NCI-H146 (cell line): ENCODE measurements at places on chromosomes 6 and 20.
A peak's percentile ranks its signal among the peaks of the same experiment; 100 is the strongest.

- DNase-seq: peak; percentile 94
Observed at GRCh38 chr6:16059496-16059895, 69.4 kb upstream of the MYLIP start.

DNA sequence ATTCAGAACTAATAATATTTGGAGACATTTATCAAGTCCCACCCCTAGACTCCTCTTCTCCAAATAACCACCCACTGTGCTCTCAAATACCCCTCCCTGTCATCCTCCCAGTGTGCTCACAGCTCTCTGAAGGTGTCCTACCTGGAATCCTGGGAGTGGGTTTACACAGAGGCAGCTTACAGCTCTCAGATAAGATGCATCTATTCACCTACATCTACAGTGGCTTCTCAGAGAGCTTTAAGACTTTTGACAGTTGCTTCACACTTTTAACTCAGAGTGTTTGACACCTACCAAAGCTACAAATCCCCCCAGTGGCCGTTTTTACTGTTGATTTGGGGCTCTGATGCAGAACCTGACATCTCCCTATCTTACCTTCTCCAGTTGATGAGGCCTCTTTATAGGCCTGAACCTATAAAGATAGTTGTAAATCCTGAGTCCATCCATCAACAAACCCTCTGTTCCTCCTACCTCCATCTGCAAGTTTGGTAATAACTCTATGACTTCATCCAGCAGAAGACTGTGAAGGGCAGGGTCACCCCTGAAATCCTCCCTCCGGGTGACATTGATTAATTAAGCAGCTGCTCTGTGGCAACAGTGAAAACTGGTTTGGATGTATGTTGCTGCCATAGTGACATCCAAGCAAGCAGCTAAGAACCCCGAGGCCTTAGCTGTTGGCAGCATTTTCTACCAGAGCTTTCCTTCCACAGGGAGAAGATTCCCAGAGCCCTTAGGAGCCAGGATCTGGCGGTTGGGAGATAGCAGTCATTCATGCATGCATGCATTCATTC lies 226.1 kb upstream of the RREB1 start:
- DNase-seq: peak; percentile 36

GRCh38 chr6:11398451-11399326 lies 138.9 kb upstream of the TMEM170B start:
- DNase-seq: no peak

GRCh38 chr6:6556738-6557503 lies 31.6 kb upstream of the LY86 start:
- DNase-seq: peak; percentile 11

- no peak for DNase-seq
Observed at GRCh38 chr6:23879816-23880215, 246.2 kb upstream of the NRSN1 start.

- DNase-seq: no peak
Observed at GRCh38 chr6:72446430-72446829, 175.4 kb upstream of the KCNQ5 start.

DNA sequence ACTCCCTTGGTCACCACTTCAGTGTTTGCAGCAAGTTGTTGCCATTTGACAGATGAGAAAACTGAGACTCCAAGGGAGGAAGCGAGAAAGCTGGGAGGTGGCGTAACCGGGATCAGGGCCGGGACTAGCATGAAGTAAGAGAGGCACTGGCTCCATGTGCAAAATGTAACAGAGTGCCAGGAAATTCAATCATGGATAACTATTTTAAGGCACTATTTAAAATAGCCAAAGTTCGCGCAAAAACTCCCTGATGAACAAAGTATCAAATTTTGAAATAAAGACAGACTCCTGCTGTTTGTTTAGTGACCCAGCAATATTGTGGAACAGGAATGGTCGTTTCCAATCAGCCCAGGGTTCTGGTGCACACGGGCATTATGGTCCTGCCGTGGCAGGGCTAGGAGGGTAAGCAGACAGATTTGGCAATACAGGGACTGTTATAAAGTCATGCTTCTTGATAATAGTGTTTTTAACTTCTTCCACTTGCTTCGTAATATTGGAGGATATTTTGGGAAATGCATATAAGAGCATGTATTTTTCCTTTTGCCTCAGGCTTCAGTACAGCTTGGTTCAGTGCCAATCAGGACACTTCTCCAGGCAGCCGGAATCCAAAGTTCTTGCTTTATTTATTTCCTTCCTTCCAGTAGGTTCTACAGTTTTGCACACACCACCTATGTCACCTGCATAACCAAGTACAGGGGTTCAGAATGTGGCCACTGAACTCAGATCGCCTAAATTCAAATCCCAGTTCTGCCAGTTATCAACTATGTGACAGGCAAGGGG lies 141.6 kb downstream of the EYA2 start:
- no peak for DNase-seq

GRCh38 chr20:57943291-57943690 lies 233.5 kb upstream of the PMEPA1 start:
- no peak for DNase-seq

- no peak for DNase-seq
Observed at GRCh38 chr6:169362501-169363121, 109.0 kb upstream of the THBS2 start.

- DNase-seq: no peak
Observed at GRCh38 chr6:16583144-16583762, 178.0 kb downstream of the ATXN1 start.

- no peak for DNase-seq
Observed at GRCh38 chr20:62320581-62321354, 18.0 kb downstream of the ADRM1 start.

- no peak for DNase-seq
Observed at GRCh38 chr6:132511210-132511830, 1.6 kb downstream of the STX7 start.

DNA sequence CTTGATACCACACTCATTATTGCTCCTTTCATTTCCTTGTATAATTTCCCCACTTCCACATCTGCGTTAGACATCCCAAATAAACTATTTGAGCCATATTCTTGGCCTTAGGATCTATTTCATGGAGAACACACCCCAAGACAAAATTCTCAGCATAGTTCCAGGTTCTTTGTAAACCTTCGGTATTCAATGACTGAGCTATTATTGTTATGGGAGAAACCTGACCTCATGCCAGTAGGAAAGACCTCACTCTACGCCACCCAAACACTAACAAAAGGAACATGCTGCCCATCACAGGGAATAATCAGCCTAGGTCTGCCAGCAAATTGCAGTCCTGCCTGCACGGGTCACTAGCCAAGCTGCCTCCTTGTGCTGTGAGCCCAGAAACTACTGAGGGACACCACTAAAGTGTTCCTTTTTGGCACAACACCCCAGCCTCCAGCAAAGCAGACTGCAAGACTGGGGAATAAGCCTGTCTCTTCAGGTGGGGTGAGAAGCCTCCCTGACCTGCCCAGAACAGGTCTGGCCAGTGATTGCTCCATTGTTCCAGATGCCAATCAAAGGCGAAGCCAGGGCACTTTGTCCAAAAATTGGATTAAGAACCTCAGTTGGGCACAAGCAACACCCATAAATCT lies 371.8 kb downstream of the MAFB start:
- DNase-seq: no peak

DNA sequence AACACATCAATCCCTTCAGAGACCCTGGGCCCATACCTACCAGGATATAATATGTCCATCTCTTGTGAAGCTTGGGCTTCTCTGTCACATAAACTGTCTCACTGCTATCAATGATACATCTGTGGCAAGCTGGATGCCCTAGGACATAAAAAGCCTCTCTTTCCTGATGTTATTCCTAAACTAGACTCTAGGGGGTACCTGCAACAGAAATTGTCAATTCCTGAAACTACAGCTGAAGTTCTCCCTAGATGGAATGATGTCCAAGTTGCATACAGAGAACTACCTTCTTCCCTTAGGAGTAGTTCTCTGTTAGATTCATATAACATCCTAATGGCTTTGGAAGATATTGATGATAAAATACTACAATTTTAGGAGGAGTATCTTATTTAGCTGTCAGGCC lies 35.8 kb downstream of the TBX18 start:
- peak; percentile 7 for DNase-seq

DNA sequence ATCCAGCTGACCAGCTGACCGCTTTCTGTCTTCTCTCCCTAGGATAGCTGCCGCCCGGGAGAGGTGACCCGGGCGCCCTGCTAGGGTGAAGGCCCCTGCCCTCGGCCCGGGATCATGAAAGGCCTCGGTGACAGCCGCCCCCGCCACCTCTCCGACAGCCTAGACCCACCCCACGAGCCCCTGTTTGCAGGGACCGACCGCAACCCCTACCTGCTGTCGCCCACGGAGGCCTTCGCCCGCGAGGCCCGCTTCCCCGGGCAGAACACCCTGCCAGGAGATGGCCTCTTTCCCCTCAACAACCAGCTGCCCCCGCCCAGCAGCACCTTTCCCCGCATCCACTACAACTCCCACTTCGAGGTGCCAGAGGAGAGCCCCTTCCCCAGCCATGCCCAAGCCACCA lies 109.7 kb upstream of the MYL9 start:
- DNase-seq: no peak

DNA sequence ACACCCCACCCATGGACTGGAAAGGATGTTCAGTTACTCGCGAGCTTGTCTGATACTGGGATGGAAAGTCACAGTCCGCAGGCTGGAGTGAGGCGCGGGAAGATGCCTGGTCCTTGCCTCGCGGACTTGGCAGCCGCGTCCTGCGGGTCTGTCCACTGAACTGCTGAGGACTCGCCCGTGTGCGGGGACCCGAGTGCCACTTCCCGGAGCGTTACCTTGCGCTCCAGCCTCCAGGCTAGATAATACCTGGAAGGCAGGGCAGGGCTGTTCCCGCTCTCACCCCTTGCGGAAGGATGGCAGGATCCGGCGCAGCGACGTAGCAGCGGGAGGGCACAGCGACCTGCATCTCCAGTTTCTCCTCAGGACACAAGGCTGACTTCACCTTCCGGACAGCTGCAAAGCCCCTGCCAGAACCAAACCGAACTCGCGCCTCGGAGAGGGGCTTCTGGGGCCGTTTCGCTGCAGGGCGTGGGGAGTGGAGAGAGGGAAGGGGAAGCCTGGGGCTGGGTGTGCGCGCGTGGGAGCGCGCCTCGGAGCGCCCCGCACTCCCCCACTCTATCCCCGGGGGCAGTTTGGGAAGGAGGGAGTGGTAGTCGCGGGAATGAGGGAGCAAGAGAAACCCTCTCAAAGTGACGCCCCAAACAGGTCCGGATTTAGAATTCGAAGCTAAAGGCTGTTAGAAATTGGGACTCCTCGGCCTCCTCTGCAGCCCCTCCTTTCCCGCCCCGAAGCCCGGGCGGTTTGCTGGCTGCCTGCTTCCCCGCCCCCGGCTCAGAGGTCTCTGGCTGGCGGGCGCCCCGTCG lies at the start of gene KCNQ5:
KCNQ5 (plus strand) TSS at position 774 of the 803 bp plus-strand sequence.
- peak; percentile 16 for DNase-seq

- DNase-seq: no peak
Observed at GRCh38 chr6:27679964-27680694, 207.2 kb upstream of the ZNF184 start.

DNA sequence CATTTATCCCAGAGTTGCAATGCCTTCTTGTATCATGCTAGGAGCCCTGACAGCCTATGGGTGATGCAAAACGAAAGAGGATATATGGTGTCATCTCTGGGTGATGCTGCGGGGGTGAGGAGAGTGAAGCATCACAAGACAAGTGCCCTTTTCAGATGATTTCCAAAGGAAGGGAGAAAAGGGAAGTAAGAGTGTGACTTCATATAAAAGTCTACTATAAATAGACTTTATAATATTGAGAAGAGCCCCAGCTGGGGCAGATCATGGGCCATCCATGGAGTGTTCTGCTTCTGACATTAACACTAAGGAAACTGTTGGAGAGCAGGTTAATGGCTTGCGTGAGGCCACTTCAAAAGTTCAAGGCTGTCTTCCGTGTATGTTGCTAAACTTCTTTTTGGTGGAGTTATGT lies 4.4 kb downstream of the CD83 start:
- no peak for DNase-seq

DNA sequence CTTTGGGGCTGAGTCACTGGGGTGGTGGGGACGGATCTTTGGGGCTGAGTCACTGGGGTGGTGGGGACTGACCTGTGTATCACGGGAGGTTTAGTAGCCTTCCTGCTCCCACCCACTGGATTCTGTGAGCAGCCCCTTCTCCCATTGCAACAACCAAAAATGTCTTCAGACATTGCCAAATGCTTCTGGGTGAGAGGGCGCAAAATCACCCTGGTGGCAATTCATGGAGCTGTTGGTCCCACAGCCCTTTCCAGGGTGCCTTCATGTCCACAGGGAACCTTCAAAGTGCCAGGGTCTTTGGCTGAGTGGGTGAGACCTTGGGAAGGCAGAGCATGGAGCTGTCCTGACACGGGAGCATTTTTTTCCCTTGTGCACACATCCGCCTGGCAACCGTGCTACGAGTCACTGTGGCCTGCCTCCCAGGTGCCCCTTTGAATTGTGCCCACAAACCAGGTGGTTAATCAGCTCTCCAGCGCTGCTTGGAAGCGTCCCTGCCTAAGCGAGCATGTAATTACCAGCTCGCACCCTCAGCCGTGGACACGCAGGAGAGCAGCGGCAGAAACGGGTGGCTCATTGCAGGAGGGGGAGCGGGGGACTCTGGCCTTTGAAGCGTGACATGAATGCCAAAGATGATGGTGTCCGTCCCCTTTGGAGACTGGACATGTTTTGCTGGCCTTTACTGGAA lies 27.4 kb upstream of the APCDD1L start:
- no peak for DNase-seq

- peak; percentile 71 for DNase-seq
Observed at GRCh38 chr20:38290829-38291814, 12.8 kb upstream of the BPI start.

- DNase-seq: no peak
Observed at GRCh38 chr20:55778796-55779195, 226.5 kb downstream of the CBLN4 start.
